Aorta (tissue), 5 donors: ENCODE measurements at places on chromosomes 3 and 15.

GRCh38 chr3:13160619-13161018 lies 87.4 kb upstream of the IQSEC1 start:
- DNase-seq = no peak

DNA sequence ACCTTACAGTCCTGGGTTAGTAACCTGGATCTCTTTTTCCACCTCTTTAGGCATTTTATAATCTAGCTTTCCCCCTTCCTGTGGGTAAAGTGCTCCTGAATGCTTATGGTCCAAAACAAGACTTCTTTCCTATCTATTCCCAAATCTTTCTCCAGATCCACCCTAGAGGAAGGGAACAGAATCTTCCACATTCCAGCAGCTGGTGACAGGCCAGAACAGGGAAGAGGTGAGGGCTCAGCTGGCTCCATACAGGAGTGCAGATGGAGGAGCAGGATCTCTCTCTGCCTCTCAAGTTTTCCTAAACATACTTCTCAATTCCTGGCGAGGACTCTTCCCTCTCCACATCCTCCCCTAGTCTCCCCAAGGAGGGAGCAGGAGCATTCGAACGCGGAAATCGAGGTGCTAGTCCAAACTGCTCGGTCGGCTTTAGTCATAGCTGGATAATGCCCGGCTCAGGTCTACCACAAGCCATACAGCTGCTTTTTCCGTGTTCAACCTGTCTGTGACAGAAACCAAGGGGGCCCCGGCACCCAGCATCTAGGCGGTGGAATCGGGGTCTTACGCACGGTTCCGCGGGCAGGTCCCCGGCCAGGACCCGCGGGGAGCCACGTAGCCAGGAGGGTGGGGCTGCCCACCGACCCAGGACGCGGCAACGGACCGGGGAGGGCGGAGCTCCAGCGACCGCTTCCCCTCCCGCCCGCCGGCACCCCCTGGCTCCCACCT lies 4.0 kb downstream of the RASSF1 start:
- no peak for DNase-seq

DNA sequence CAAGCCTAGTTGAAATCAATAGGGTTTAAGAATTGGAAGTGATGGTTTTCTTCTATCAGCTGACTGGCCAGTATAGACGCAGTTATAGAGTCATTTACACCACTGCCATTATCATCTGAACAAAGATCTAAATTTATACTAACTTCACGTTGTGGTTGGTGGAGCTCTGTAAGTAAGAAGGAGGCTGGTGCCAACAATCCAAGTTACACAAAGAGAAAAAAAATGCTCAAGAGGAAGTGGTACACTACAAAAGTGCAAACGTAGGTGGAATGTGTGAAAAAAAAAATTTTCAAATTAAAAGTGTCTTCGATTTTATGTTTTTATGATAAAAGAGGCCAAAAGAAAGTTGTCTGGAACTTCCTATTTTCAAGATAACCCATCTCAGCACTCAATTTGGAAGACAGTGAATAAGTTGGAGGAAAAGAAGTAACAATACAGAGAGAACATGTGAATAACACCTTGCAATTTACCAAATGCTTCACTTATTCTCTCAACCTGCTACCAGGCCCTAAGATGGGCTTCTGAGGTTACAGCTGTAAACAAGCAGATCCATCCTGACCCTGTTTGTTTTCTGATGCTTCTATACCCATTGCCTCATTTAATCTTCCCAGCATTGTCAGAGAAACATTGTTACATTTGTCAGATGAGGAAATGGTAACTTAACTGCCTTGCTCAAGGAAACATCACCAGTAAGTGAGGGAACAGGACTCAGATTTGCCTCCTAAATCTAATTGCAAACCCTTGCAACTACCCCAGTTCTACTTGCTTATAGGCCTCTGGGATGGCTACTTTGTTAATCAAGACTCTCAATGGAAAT lies 12.0 kb upstream of the TASOR start:
- DNase-seq = no peak

DNA sequence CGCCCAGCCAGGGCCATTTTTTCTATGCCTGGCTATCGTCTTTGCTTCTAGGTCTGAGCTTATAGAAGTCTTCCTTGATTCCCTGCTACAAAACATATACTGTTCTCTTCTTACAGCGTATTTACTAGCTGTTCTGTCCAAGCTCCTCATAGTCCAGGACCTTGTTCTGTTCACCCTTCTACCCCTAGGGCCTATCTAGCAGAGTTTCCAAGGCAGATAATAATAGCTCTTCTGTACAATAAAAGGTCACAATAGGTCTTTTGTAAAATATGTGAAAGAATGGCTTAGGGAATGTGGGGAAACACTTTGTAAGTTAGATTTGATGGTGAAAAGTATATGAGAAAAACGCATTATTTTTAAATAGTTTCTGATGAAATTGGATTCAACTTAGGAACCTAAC lies 158.2 kb downstream of the P3H2 start:
- no peak for DNase-seq
